ENCODE measurements at places on chromosomes 5 and 9.

GRCh38 chr9:94946256-94946655 lies 219.8 kb downstream of the AOPEP start:
- no peak for DNase-seq

DNA sequence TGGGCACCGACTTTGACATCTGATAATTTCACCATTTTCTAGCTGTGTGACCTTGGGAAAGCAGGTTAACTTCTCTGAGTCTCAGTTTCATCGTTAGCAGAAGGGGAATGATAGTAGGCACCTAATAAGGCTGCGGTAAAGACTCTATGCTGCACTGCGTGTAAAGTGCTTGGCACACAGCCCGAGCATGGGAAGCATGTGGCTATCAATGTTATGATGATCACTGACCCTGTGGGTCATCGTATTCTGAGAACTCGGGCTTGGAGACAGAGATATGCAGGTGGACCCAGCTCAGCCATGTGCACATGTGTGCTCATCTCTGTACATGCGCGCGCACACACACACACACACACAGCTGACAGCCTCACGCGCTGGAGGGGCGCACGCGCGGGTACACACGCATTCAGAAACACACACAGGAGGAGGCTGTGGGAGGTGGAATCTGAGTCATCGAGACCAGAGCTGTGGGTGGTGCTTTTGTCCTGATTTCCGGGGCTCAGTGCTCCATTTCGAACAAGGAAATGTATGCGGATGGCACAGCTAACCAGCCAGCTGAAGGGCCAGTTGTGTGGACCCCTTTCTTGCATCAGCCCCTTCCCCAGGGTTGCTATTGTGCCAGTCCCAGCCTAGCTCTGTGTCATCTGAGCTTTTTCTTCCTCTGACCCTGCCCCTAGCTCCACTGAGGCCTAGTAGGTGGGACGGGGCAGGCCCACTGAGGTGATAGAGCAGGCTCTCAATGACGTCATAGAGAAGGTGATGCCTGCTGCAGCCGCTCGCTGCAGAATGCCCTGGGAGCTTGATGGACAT lies 11.1 kb upstream of the ARAP3 start:
- DNase-seq = no peak

GRCh38 chr9:130539420-130540223 lies 39.8 kb upstream of the FUBP3 start:
- no peak for DNase-seq

- no peak for DNase-seq
Measured at GRCh38 chr5:83059341-83059740, 17.9 kb downstream of the TMEM167A start.

- no peak for DNase-seq
Measured at GRCh38 chr5:135829179-135829578, 5.3 kb upstream of the SLC25A48 start.

DNA sequence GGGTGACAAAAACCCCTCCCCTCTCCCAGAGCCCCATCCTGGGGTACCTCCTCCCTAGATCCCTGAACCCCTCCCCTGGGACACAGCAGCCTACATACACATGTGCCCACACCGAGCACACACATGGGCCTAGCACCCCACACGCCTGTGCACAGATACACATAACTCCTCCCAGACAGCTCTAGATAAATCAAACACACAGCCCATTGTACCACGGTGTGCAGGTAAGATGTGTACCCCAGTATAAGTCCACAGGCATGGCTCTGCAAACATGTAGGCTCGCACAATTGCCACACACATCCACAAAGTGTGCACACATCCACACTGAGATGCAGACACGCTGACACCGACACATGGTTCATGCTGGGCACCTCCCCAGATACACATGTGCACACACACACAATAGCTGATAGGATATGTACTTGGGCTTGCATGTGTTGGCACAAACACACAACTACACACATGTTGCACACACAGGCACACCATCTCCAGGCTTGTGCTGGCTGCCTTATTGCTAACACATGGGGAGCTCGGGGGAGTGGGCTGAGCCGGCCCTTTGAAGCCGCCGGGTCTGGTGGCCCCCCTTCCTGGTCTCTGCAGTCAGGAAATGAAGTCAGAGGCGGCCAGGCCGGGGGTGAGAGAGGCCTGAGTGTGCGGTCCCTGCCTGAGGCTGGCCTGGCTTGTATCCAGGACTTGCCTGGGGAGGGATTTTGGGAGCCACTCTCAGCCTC lies 30.2 kb downstream of the GOLGA2 start:
- no peak for DNase-seq

GRCh38 chr5:50726475-50727148 lies 60.2 kb downstream of the PARP8 start:
- DNase-seq = no peak
